ENCODE measurements at places on chromosomes 12 and 14. TPM values are rescaled to one million over a fixed set of nuclear protein-coding genes. Genes with fewer than 3 reads are reported as not detected.

Gene LAG3
- 3.3 TPM for total RNA-seq

Gene FSCB
- total RNA-seq, result not detected

DNA sequence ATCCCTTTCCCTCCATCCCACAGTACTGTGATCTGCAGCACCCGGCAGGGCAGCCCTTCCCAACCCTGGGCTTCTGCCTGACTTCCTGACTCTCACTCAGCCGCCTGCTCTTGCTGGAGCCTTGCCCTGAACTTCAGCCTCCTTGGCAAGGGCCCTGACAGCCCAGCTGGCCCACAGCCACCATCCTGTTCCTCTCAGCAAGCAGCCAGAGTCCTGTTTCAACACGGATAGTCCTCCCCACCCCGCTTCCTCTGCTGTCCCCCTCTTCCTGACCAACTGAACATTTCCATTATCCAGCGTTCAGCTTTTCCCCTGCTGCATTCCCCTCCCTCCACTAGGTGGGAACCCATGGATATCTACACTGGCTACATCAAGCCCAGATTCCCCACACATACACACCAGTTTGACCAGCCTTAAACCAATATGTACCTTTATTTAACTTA is 74.0 kb upstream of the MDM1 start:
- H3K36me3 ChIP-seq, result no peaks in the 10 kb centered on the region
- H3K4me3 ChIP-seq, result no peak overlapping the region
- no peak for DNase-seq
- no peaks in the 10 kb centered on the region for H3K27me3 ChIP-seq

- H3K4me3 ChIP-seq, result no peak overlapping the region
- DNase-seq, result no peak
- H3K4me1 ChIP-seq, result no peaks in the 10 kb centered on the region
- H3K36me3 ChIP-seq, result no peaks in the 10 kb centered on the region
These were observed 65.3 kb upstream of the TMEM233 start for GRCh38 chr12:119528241-119528640.

DNA sequence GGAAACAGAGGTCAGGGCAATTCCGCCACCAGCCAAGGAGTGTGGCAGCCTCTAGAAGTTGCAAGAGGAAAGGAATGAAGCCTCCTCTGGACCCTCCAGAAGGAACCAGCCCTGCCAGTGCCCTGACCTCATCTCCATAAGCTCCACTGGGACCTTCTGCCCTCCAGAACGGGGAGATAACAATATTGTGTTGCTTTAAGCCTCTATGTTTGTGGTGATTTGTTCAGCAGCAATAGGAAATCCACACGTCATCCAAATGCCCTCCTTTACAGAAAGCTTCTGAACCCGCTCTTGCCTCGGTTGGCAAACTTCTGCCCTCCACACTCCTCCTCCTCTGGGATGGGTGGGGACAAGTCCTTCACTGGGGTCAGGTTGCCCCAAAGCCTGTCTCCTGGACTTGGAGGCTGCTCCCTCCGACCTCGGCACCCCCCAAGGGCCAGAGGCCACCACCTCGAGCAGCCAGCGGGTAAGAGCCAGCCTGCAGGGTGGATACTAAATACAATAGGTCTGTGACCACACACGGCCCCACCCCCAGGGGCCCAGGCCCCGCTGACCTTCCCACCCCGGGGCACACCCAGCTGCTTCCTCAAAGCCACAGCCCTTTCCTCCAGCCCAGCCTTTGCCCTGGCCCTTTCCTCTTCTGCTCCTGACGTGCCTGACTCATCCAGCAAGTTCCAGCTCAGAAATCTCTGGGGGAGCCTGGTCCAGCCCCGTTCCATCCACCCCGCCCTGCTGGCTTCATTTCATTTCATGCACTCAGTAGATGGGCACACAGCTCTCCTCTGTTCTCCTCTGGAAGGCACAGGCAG is 58.7 kb upstream of the NCOR2 start:
- no peak overlapping the region for H3K27ac ChIP-seq
- peaks cover 31% of the 10 kb centered on the region for H3K4me1 ChIP-seq
- no peaks in the 10 kb centered on the region for H3K36me3 ChIP-seq
- DNase-seq, result no peak
- H3K4me3 ChIP-seq, result no peak overlapping the region
- no peaks in the 10 kb centered on the region for H3K27me3 ChIP-seq

DNA sequence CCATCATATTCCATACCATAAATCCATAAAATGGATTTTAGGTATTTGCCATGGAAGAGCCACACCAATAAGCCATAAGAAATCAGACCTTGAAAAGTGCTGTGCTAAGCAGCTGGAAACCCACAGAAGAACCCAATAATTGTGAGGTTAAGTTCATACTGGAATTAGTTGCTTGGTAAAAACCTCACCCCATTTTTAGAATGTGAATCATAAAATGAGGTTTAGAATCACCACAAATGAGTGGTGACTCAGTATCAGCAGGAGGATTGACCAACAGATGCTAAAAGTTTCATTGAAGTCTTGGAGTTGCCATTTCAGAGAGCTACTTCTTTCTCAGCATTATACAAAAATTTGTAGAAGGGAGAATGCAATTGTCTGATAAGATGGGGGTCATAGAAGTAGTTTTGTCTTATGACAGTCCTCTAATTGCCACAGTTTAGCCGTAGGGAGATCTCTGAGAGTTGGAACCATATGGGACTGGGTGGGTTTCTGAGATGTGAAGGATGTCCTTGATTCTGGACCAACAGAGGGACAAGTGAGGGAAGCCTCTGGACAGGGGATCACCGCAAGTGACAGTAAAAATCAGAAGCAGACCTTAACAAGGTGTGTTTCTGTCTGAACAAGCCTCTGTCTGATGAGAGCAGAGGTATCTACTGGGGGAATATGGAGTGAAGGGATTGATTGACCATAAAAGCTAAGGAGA is 1.4 kb upstream of the STON2 start:
- DNase-seq, result peak; percentile 47
- H3K27me3 ChIP-seq, result no peaks in the 10 kb centered on the region
- H3K36me3 ChIP-seq, result no peaks in the 10 kb centered on the region
- peak overlapping the region; percentile 18 for H3K4me3 ChIP-seq
- H3K4me1 ChIP-seq, result peaks cover 18% of the 10 kb centered on the region

GRCh38 chr12:58988643-58989344 is 68.5 kb upstream of the LRIG3 start:
- no peak overlapping the region for H3K27ac ChIP-seq
- no peaks in the 10 kb centered on the region for H3K27me3 ChIP-seq
- no peak overlapping the region for H3K4me3 ChIP-seq
- no peaks in the 10 kb centered on the region for H3K36me3 ChIP-seq
- H3K4me1 ChIP-seq, result no peaks in the 10 kb centered on the region

- H3K27me3 ChIP-seq, result peaks cover 42% of the 10 kb centered on the region
- no peaks in the 10 kb centered on the region for H3K36me3 ChIP-seq
- DNase-seq, result no peak
- H3K27ac ChIP-seq, result no peak overlapping the region
- no peak overlapping the region for H3K4me3 ChIP-seq
These were observed 155.5 kb upstream of the CCND2 start for GRCh38 chr12:4118017-4118510.

Measured in HCT116 (cell line).